LoVo (cell line): ENCODE measurements at places on chromosomes 5 and 9.

GRCh38 chr5:139747583-139748504, 47.8 kb upstream of the PSD2 start:
- no peak for DNase-seq

GRCh38 chr5:172833686-172834414, at the start of gene ERGIC1:
ERGIC1 (plus strand) TSS chr5:172834251; CDS start chr5:172834414, 163 bp downstream.
- DNase-seq = peak; percentile 79

DNA sequence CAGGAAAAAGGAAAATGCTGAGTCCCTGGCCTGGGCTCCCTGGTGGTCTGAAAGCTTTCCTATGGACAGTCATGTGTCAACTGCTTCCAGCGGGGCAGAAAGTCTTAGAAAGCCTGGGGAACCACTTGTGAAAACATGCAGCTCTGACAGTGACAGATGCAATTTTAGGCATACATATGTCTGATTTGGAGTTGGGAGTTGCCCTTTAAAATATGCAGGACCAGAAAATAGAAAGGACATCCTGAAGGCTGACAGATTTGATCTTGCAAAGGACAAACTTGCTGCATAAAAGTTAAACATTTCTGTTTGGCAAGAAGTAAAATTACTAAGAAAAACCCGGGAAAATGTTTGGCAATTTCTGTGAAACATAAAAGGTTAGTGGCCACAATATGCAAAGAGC, 23.8 kb downstream of the GADD45G start:
- DNase-seq = no peak

DNA sequence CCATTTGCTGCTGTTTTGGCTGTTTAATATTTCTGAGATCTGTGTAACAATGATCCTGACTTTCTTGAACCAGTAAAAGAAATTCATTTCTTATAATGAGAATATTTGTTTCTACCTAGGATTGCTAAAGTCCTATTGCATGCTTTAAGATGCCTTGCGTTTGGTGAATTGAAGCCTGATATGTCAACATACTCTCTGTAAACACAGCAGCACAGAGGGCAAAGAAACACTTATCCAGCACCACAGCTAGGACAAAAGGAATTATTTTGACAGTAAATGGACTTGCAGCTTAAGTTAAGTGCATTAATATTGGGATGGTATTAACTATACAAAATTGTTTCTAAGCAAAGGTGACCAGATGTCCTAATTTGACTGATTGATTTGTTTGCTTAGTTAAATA, 2031.2 kb upstream of the CDH6 start:
- DNase-seq = no peak

DNA sequence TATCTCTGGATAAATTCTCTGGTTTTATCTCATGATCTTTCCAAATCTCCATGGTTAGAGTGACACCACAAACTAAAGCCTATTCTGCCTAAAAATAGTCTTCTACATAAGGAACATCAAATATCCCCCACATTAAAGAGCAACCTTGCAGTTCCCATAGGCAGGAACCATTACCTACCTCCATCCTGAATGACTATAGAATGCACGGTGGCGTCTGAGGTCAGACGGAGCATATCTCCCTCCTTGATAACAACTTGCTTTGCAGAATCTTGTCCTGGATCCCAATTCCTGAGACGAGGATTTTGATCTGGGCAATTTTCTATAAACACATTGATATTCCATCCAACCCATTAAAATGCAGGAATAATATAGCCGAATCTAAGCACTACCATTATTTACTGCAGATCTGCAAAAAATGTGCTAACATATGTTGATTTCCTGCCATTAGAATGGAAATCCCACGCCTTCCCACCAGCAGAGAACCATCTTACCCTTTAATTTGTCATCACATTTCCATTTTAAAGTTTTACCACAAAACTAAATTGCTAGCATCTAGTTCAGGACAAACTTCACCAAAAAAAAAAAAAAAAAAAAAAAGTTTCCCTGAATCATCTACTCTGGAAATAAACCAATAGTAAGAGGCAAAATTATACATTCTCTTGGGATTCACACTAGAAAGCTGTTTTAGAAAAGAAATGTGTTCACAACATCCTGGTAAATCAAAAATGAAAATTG, 22.1 kb downstream of the CEMIP2 start:
- DNase-seq = no peak

DNA sequence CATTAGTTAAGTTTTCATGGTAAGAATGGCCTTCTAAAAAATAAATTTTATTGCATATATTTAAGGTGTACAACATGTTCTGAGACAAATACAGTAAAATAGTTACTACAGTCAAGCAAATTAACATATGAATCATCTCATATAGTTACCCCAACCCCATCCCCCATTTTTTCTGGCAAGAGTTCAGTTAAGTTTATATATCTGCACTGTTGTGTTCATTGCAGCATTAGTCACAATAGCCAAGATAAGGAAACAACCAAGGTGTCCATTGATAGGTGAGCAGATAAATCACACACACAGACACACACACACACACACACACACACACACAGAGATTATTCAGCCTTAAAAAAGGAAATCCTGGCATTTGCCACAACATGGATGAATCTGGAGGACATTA, 37.2 kb upstream of the OTULIN start:
- no peak for DNase-seq
